Hippocampal formation (tissue), 2 donors: ENCODE measurements at places on chromosomes 2 and 18.

GRCh38 chr18:75250471-75250821, 39.8 kb downstream of the TSHZ1 start:
- DNase-seq, result no peak

GRCh38 chr18:46042571-46043123, 29.4 kb downstream of the PSTPIP2 start:
- DNase-seq, result no peak

DNA sequence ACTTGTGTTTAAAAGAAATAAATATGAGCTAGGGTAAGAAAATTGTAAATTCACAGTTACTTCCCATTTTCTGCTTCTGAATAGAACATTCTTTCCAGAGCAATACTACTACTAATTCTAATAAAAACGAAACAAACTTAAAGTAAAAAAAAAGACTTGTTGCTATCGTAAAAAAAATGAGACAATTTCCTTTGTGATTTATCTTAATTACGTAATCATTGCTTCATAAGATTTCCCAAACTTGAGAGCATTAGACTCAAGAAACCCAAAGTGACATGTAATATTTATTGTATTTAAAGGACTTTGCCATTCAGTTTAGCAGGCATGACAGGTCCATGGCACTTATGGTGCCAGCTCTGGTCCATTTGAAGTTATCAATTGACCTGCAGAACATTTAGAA, 153.8 kb downstream of the AQP4 start:
- no peak for DNase-seq

GRCh38 chr2:201642086-201642578, 1.2 kb downstream of the TMEM237 start:
- no peak for DNase-seq

- no peak for DNase-seq
Measured at GRCh38 chr2:113370478-113371091, 66.9 kb upstream of the ZNG1B start.

DNA sequence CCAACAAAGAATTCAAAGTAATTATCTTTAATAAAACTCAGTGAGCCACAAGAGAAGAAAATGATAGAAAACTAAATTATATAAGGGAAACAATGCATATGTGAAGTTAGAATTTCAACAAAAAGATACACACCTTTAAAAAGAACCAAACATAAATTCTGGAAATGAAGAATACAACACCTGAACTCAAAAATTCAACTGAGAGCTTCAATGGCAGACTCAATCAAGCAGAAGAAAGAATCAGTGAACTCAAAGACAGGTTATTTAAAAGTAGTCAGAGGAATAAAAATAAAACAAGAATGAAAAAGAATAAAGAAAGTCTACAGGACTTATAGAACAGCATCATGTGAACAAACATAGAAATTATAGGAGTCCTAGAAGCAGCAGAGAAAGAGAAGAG, 73.4 kb downstream of the L3MBTL4 start:
- DNase-seq, result no peak

DNA sequence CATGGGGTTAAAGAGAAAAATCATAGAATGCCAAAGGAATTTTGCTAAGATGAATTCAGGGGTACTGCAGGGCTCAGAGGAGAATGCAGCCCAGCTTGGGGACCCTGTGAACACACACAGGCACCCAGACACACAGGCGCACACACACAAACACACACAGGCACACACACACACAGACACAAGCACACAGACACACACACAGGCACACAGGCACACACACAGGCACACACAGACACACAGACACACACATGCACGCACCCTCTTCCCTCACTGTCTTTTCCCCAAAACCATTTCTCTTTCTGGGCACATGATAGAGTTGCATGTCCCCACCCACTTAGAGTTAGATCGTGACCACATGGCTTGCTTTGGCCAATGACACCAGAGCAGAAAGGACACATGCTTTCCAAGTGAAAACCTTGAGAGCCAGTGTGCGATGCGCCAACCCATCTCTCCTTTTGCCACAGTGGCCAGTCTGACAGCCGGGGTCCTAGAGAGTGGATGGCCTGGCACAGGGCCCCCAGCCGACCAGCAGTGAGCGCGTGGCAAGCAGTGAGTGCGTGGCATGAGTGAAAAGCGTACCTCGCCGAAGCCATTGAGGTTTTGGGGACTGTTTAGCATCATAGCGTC, 163.3 kb downstream of the KLHL29 start:
- no peak for DNase-seq
